ENCODE measurements at places on chromosomes 4 and X. TPM values are rescaled to one million over a fixed set of nuclear protein-coding genes. Genes with fewer than 3 reads are reported as not detected.

CLCN3 gene
- total RNA-seq, result 28.6 TPM

SLC10A4 gene
- not detected for total RNA-seq

ADRA2C gene
- not detected for total RNA-seq

NOA1 gene
- 21.7 TPM for total RNA-seq

PHEX gene
- 0.07 TPM for total RNA-seq

MAGEB4 gene
- not detected for total RNA-seq

KLHL34 gene
- 0.50 TPM for total RNA-seq

GAGE12J gene
- total RNA-seq, result not detected

NSG1 gene
- total RNA-seq, result 11.0 TPM

MAGEE2 gene
- not detected for total RNA-seq

NAP1L2 gene
- 2.5 TPM for total RNA-seq

PRRG1 gene
- not detected for total RNA-seq

P2RY4 gene
- total RNA-seq, result 0.12 TPM

AIFM1 gene
- 40.3 TPM for total RNA-seq

ART3 gene
- not detected for total RNA-seq

SEC31A gene
- 131 TPM for total RNA-seq

PLAC1 gene
- total RNA-seq, result not detected

GLRA3 gene
- total RNA-seq, result not detected

DCAF8L2 gene
- total RNA-seq, result not detected

SPANXD gene
- total RNA-seq, result not detected

TMEM154 gene
- 28.4 TPM for total RNA-seq

PCDH18 gene
- 0.06 TPM for total RNA-seq

PLAC8 gene
- 418 TPM for total RNA-seq

PWWP3B gene
- total RNA-seq, result not detected

CDS1 gene
- not detected for total RNA-seq

SPARCL1 gene
- not detected for total RNA-seq

Measured in activated CD4-positive, alpha-beta T cell treated with anti-CD3 and anti-CD28 coated beads, Interleukin-2, amount 10 ng/mL, durations not matched to agents 7 days and 5 days (primary cell).